CD4-positive, alpha-beta T cell treated with Interleukin-17A for 1 hour (primary cell): ENCODE measurements at places on chromosomes 6 and 20.

- DNase-seq: peak; percentile 15
These were observed 92.4 kb downstream of the PPP1R14C start for GRCh38 chr6:150235218-150235617.

DNA sequence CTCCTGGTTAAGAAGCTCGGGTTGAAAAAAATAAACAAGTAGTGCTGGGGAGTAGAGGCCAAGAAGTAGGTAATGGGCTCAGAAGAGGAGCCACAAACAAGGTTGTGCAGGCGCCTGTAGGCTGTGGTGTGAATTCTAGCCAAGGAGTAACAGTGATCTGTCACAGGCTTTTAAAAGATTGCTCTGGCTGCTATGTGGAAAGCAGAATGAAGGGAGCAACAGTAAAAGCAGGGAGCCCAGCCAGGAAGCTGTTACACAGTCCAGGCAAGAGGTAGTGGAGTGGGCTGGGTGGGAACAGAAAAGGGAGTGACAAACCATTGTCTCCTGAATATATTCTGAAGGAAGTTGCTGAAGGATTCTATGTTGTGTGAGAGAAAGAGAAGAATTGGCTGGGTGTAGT, 2.0 kb downstream of the HFE start:
- DNase-seq: no peak

DNA sequence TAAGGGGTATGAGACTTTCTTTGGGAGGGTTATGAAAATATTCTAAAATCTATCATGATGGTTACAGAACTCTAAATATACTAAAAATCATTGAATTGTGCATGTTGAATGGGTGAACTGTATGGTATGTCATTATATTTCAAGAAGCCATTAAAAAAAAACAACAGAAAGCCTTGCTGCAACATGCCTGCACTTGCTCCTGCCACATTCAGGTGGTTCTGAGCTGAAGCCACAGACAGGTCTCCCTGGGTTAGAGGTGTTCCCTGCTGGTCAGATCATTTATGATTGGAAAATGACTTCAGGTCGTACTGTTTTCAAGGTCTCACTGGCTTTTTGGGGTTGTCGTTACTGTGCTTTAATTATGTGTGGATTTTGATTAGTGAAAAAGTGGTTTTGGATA, 13.3 kb downstream of the GMPR start:
- no peak for DNase-seq

- DNase-seq: no peak
These were observed 199.7 kb downstream of the FOXC1 start for GRCh38 chr6:1809291-1809988.

GRCh38 chr6:84645000-84645399, 119.4 kb downstream of the TBX18 start:
- no peak for DNase-seq

GRCh38 chr6:149919834-149920225, 3.1 kb downstream of the RAET1G start:
- DNase-seq: no peak

- no peak for DNase-seq
These were observed 5.5 kb upstream of the CD40 start for GRCh38 chr20:46112430-46113112.

- no peak for DNase-seq
These were observed 43.4 kb upstream of the RALGAPA2 start for GRCh38 chr20:20755674-20756319.

- DNase-seq: no peak
These were observed 138.9 kb downstream of the TENT5A start for GRCh38 chr6:81613606-81614005.
